ENCODE measurements at places on chromosomes 4 and X.

GRCh38 chr4:124727331-124727890, 14.9 kb upstream of the ANKRD50 start:
- no peak for DNase-seq

DNA sequence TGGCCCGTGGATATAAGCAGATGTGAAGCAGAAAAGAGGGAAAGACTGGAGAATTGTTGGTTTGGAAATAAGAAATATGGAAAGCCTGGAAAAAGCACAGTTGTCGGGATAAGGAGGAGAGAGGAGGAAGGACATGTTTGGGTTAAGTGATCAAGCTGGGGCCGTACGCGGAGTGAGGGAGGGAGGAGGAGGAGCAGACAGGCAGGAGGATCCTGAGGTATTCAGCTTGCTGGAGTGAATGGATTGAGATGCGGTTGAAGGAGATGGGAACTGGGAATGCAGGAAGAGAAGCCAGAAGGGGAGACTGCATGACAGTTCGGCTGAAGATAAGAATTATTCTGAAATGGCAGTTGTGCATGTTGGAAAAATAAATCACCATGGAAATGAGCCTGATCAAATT, 21.2 kb downstream of the ZFP42 start:
- no peak for DNase-seq

DNA sequence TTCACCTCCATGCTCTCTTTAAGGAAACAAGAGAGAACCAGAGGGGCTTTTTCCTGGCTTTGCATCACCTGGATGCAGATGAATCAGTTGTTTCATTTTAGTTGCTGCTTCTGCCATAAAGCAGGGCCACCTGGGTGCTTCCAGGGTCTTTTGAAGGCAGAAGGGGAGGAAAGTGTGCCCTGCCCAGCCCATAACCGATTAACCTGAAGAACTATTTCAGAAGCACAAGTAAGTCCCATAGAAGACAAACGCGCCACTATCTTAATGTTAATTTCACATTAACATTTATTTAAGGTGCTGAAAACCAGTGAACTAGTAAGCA, 32.1 kb downstream of the IRF2 start:
- no peak for DNase-seq

DNA sequence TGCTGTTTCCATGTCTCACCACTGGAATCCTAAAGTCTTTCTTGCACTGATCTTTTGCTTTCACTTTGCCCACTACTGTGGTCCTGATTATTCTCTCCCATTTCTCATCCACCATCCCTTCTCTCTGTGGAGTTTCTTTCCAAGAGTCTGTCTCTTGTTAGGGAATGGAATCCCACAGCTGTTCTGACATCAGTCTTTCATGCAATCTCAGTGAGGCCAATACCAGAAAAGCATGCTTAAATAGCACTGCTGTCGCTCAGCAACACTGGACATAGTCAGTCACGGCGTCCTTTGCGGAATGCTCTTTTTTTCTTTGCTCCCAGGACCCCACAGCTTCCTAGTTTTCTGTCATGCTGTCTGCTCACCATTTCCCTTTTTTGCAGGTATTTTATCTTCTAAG, 20.1 kb downstream of the SLITRK4 start:
- DNase-seq = no peak

DNA sequence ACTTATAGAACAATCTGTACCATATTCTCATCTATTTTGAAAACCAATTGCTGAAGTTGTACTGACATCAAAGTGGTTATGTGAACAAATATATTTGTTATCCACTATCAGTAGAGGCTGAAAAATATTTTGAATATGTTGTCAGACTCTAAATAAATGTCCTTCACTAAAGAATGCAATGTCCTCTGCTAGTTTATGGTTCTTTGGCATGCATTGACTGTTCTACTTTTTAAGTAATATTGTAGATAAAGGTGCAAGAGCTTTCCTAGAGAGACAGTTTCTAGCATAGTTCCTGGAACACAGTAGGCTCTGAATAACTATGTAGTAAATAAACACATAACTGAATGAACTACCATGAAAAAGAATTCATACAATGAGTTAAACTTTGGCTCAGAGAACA, 18.2 kb upstream of the COX7B2 start:
- DNase-seq = no peak

GRCh38 chr4:152628128-152628527, 51.7 kb downstream of the TMEM154 start:
- no peak for DNase-seq

- DNase-seq = no peak
Measured at GRCh38 chr4:80062527-80062926, 10.5 kb downstream of the ANTXR2 start.

DNA sequence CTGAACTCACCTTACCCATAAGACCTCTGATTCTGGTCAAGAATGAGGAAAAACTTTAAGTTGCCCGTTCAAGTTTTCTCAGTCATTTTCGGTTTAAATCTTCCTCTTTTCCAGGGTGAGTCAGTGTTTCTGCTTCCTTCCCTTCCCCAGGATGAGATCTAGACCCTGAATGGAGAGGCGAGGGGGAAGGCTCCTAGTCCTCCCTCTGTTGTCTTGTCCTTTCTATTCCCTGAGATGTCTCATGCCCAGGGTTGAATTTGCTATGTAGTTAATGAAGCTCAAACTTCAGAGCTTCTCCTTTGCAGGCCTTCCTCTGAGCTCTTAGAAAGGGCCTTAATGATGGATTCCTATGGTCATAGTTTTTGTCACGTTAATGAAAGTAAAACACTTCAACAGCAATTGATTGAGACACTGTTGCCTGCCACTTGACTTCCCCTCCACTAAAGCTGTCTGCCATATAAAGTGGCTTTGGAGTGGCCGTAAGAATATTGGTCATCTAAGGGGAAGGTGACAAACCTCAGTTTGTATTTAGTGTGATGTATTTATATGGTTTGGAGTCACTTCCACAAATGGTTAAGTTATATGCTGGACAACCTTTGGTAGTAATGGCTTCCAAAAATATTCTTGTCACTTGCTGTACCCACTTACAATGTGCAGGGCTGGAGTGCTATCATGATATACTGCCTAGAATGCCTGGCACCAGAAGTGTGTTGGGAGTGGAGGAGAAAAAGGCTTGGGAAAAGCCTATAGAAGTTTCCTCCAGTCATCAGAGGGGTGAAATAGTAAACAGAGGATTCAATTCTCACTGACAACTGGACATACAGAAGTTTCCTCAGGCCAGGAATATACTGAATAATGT, 24.3 kb upstream of the GPRIN3 start:
- no peak for DNase-seq

DNA sequence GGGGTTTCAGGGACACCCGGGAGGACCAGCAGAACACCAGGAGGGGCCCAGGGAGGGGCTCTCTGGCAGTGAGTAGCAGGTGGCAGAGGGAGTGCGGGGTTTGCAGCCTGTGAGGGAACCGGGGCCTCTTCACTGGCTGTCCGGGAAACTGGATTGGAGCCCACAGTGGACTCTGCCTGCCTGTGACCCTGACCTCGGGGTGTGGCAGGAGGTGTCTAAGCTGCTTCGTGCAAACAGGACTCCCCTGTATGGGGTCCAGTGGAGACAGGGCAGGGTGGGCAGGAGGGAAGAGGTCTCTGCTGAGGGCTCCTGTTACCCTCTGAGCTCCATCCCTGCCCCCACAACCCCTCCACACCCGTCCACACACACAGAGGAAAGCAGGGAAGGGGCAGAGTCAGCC, 50.1 kb downstream of the FAM53A start:
- DNase-seq = no peak

- no peak for DNase-seq
Measured at GRCh38 chrX:37926700-37927099, 79.3 kb upstream of the DYNLT3 start.

DNA sequence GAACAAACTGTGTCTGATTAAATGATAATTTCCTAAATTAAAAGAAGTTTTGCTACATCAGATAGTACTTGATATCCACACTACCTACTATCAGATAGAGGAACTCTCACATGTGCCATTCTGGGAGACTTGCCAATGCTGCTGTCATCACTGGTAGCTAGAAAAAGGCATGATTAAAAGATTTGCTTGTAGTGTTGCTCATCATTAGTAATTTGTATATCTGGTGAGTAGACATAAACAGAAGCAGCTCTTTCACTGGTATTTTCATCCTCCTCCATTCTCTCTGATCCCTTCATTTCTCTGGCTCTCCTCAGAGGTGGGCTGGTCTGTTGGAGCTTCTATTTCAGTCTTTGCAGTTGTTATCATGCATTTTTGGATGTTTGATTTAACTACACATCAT, 56.0 kb downstream of the SPRY1 start:
- DNase-seq = peak; percentile 58

DNA sequence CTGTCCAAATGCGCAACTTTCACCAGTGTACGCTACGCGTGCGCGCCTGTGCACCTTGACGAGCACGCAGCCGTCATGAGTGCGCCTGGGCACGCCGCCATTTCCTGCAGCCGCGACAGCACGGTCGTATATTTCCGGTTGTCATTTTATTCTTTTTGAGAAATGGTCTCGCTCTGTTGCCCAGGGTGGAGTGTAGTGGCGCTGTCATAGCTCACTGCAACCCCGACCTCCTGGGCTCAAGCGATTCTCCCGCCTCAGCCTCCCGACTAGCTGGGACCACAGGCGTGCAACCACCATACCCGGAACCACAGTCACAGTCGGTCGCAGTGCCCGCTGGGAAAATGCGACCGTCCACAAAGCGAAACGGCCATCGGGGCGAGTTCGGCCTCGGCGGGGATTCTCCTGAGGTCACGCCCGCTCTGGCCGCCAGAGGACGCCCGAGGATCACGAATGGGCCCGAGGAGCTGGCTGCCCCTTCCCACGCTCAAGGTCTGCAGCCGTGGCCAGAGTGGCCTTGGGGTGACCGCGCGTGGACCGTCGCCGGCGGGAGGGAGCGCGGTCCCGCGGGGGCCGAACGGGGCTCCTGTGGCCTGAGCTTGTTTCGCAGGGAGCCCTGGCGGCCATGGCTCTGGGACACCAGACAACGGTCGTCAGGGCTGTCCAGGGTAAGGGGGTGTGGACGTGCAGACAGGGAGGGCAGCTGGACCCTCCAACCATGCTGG, 23.7 kb upstream of the PNMA3 start:
- no peak for DNase-seq

GRCh38 chr4:113635739-113636437, 125.7 kb downstream of the CAMK2D start:
- DNase-seq = no peak

DNA sequence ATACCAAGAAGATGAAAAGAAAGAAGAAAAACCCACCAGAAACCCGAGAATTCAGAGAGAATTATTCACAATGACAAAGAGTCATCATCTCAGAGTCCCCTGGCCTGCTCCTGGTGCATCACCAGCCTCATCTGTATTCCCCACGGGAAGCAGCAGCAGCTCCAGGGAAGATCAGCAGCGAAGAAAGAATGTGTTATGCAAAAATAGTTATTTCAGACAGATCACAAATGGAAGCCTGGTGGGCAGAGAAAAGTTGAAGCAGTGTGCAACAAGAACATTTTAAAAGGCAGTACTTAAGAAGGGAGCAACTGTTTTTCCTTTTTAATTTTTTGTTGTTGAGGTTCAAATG, 189.2 kb downstream of the PPP3CA start:
- no peak for DNase-seq

DNA sequence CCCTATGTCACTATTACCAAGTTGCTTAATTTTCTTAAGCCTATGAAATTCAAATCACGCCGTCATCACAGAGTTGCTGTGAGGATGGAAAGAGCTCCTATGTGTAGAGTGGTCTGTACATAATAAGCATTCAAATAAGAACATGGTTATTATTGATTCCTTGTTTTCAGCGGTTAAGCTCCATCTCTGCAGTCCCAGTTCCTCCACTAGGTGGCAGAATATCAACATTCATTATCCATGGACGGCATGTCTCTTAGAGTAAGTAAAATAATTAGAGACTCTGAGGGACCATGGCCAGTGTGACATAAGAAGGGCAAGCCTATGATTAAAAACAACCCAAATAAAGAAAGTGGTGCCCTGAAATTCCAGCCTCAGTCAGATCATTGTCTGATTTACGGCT, 132.5 kb upstream of the NHS start:
- no peak for DNase-seq

- peak; percentile 30 for DNase-seq
Measured at GRCh38 chr4:119113033-119113655, 22.5 kb upstream of the MYOZ2 start.

GRCh38 chr4:188266386-188266785, 127.1 kb downstream of the TRIML1 start:
- DNase-seq = no peak

GRCh38 chr4:121073004-121073435, 685 bp upstream of the NDNF start:
- no peak for DNase-seq

DNA sequence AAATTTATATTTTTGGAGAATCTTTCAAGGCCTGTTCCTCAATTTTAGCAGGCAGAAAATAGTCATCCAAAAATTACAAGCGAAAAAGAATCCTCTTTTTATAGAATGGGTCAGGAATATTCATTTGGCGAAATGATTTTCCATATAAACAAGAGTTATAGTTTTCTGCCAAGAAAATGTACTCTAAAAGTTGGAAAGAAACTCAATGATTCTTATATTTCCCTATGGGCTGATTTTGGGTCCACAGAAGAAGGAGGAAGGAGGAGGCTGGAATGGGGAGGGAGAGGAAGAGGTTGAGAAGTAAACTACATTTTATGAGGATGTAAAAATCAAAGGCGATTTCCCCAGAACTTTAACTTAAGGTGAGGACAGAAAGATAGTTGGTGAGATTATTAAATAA, 159.3 kb downstream of the DCAF12L1 start:
- no peak for DNase-seq

- no peak for DNase-seq
Measured at GRCh38 chr4:124032035-124032434, 635.4 kb downstream of the SPRY1 start.

DNA sequence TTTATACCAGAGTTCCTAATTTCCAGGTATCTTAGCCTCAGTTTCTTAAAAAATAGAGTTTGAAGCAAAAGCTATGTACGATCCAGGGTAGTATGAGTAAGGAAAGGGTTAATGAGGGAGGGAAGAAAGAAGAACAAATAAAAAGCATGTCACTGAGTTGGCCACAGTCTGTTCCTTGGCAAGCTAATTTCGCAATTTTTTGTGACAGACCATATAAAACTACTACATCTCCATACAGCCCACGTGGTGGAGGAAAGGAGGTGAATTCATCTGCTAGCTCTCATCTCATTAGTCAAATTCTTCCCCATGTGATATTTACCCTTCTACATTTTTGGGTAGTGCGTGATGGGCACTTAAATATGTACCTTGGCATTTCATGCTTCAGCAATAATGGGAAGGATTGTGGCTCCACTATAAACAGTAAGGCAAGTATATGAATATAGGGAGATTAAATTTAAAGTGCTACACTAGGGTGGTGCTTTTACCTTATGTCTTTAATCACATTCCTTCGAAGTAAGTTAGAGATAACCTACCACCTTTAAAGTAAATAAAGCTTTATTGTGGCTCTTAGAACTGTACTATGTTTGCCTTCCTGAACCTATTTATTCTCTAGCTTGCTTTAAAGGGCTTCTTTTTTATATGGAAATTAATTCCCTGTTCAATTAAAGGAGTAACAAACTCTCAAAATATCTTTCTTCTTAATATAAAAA, 102.1 kb upstream of the VAMP7 start:
- no peak for DNase-seq

DNA sequence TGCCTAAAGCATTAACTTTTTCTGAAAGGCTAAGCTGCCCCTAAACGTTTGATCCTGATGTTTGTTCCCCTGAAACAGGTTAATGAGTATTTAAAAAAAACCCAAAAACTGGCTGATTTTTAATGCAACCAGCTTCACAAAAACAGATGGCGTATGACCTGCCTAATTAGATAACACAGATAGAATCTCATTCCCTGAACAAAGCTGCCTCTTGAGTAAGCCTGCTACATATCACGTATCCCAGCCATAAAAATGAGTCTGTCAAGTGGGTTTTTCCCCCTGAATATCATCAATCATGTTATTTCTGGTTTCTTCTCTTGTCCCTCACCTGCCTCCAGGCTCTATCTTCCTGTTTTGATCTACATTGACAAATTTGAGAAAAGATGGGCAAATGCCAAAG, 154.2 kb upstream of the FAM9B start:
- no peak for DNase-seq

Measured in GF-D8 (cell line).